Fibroblast of skin of right biceps (primary cell): ENCODE measurements at places on chromosomes 12 and 14.

GRCh38 chr14:28758885-28759652 is 7.5 kb upstream of the FOXG1 start:
- DNase-seq, result no peak

DNA sequence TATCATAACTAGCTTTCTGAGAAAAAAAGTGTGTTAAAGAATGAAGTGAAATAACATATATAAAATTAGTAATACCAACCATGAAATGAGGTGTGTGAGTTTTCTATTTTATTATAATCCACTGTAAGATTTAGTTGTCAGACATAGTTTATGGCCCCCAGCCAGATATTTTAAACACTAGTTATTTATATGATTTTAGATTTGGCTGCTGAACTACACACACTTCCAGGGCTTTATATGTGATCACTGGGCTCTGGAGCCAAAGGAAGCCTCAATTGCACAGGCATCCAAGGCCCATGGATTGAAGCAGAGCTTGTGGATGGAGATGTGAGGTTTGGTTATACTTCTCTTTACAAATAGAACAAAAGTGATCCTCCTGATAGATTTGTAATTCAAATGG is 48.7 kb upstream of the CNTN1 start:
- no peak for DNase-seq

DNA sequence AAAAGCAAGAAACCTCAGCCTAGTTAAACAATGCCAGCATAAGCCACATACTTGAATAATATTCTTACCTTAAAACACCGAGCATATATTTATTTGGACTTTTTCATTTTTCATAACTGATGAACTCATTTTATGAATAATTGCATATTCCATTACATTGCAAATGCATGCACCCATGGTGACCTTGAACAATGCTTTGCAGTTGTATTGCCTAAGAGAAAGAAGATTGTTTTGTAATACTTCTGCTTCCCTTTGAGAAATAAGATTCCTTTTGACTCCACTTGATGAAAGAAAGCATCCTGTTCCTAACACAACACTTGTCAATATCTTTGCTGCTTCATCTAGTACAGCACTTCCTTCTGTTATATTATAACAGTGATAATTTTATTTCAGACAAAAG is 1182.2 kb downstream of the FLRT2 start:
- peak; percentile 7 for DNase-seq

DNA sequence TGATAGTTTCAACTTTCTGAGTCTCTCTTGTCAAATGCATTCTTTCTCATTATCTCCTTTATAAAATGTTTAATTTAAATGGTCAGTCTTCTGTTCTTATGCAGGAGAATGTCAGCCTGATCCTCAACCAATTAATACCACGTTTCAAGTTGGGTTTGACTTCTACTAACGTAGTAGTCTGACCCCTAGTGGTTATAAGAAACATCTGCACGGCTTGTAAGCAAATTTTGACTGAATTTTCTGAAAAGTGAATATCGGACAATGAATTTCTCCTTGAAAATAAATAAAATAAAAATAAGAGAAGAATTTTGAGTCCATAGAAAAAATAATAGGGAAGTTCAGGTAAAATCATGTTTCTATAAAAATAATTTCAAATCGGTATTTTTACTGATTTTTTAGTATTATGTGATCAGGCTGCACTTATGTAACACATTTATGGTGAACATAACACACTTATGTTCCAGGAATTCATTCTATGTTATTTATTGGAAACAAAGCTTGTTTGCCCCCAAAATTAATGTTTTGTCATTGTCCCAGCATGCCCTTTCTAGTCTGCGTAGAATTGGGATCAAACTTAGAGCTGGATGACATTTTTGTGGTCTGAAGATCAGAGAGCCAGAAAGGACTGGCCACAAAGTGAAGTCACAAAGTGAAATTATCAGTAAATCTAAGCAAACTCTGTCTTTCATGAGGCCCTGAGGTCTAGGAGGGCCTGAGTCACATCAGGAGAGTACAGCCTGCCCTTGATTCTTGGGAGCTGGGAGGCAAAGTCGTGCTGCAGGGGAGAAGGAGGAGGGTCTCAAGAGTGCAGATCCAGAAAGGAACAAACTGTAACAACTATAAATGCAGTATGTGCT is 101.2 kb upstream of the STXBP6 start:
- peak; percentile 65 for DNase-seq

DNA sequence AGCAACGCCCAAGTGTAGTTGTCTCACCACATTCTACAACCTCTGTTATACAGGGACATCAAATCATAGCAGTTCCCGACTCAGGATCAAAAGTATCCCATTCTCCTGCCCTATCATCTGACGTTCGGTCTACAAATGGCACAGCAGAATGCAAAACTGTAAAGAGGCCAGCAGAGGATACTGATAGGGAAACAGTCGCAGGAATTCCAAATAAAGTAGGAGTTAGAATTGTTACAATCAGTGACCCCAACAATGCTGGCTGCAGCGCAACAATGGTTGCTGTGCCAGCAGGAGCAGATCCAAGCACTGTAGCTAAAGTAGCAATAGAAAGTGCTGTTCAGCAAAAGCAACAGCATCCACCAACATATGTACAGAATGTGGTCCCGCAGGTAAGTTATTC is 123.0 kb downstream of the ARID2 start:
- DNase-seq, result no peak

GRCh38 chr14:65237941-65238340 is 135.6 kb upstream of the MAX start:
- DNase-seq, result no peak
